ENCODE measurements at places on chromosomes 13 and 19.

DNA sequence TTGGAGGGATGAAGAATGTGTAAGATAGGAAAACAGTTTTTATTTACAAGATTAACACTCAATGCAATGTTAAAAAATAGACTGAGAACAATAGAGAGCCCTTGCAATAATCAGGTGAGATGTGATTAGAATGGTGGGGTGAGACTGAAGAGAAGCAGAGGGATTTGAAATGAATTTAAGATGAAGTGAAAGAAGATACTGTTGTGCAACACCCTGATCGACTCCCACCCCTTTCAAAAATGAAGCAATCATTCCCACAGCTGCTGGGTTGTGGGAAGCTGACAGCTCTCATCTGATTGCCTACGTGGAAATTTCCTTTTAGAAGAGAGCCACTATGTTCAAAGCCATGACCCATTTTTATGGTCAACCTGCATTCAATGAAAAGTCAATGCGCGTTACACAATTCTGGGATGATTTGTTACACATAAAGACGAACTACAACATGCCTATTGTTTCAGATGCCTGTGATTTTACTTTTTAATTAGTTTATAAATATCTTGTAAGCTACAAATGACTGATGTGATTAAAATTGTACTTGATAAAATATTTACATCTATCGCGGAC is 1374.8 kb downstream of the PCDH9 start:
- no peak for DNase-seq

GRCh38 chr19:49863935-49864320 is 3.4 kb downstream of the PNKP start:
- DNase-seq: peak; percentile 37

DNA sequence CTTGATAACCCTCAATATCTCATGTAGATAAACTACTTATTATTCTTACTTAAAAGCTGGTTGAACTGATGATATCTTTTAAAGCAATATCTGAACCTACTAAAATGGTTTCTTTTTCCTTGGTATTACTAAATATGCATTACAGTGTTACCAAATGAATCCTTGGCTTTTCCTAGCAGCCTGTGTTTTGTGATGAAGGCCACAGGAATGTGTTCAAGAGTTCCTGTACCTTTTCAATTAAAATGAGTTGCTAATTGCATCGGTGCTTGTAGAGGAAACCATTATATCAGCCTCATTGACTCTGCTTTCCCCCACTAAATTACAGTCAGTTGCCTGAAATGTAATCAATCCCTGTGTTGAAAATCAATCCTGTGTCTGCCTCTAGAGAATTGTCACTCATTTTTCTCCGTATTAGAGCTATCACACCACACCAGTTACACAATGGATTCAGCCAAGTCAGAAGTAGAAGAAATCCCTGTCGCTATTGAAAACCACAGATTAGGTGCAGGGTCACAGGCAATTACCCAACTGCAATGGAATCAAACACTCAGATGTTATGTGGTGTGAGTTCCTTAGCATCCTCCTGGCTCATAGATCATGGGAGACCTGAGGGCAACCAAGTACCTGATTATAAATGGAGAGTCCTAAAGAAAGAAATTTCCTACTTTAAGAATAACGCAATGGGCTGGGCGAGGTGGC is 13.3 kb downstream of the FAM216B start:
- DNase-seq: no peak

DNA sequence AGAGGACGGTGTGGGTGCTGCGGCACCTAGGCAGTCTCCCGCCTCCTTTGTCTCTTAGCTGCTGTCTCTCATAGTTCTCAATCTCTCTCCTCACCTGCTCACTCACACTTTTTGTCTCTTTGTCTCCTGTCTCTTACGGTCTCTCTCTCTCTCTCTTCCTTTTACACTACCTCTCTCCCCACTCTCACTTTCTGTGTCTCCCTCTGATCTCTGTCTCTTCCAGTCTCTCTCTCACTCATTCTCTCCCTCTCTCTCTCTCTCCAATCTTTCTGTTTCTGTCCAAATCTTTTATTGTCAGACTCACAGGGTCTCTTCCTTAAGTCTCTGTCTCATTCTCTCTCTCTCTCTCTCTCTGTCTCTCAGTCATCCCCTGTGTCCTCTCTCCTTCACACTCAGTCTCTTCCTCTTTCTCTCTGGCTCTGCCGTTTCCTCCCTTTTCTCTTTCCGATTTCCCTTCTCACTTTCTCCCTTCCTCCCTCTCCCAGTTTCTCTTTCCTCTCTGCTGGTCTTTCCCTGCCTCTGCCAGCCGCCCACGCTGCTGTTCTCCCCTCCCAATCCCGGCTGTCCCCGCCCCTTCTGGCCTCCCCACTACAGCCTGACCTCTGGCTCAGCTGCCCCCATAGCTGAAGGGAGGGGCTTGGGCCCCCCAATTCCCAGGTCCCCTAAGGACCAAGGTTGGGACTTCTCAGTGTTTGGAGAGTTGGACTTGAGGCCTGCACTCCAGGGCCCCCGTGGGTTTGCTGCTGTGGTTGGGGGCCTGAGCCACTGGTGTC is at the start of gene PLEKHA4:
Gene PLEKHA4, minus strand, starts transcription at position 504 of the 773 bp plus-strand sequence. CDS start 997 bp downstream, outside the sequence.
- no peak for DNase-seq

DNA sequence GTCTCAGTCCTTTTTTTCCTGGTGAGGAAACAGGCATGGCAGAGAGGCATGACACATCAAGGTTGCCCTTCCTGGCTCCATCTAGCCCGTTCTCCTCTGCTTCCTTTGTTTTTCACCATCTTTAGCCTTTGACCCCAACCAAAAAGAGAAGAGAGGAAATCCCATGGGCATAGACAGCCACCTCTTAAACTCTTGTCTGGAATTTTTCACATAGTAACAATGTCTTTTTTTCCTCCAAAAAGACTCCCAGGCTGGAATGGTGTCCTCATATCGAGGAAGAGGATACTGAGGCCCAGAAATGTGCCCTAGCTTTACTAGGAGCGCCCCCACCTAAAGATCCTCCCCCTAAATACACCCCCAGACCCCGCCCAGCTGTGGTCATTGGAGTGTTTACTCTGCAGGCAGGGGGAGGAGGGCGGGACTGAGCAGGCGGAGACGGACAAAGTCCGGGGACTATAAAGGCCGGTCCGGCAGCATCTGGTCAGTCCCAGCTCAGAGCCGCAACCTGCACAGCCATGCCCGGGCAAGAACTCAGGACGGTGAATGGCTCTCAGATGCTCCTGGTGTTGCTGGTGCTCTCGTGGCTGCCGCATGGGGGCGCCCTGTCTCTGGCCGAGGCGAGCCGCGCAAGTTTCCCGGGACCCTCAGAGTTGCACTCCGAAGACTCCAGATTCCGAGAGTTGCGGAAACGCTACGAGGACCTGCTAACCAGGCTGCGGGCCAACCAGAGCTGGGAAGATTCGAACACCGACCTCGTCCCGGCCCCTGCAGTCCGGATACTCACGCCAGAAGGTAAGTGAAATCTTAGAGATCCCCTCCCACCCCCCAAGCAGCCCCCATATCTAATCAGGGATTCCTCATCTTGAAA is at the start of gene GDF15:
Gene GDF15, plus strand, starts transcription at position 484 of the 868 bp plus-strand sequence. Its CDS starts 32 bp downstream, at position 516.
- DNase-seq: no peak

GRCh38 chr13:75256922-75257321 is 225.0 kb downstream of the TBC1D4 start:
- no peak for DNase-seq

- no peak for DNase-seq
Observed at GRCh38 chr13:60201286-60201685, 37.6 kb upstream of the DIAPH3 start.

- no peak for DNase-seq
Observed at GRCh38 chr13:64553411-64554129, 2676.6 kb downstream of the PCDH9 start.

GRCh38 chr13:103466761-103467160 is 400.5 kb upstream of the SLC10A2 start:
- DNase-seq: no peak

- DNase-seq: no peak
Observed at GRCh38 chr13:49494645-49495044, 1.1 kb upstream of the PHF11 start.

DNA sequence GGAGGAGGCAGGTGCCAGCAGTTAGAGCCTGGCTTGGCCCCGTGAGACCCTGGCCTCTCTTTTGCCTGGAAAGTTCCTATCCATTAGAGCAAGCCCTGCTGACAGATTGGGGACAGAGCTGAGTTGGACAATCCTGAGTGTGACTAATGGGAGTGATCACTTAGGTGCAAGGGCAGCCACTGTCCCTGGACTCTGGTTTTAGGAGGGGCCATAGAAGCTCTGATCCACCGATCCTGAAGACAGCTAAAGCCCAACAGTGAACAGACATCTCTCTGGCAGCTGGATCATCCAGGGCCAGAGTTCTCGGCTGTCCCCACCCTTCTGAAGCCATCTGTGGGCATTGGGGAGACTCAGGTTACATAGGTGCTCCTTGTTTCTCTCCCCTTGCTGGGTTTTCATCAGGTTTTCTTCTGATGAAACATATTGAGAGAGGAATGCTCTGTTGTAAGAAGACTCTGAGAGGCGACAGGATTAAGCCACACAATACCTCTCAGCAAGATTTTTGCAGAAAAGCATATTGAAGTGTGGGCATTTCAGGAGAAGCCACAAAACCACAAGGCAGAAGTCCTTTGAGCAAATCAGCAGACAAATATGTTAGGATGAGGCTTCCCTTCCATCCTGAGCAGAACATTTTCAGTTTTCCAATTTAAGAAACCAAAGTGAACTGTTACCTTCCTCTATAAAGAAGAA is 288.0 kb upstream of the MAB21L1 start:
- DNase-seq: no peak

DNA sequence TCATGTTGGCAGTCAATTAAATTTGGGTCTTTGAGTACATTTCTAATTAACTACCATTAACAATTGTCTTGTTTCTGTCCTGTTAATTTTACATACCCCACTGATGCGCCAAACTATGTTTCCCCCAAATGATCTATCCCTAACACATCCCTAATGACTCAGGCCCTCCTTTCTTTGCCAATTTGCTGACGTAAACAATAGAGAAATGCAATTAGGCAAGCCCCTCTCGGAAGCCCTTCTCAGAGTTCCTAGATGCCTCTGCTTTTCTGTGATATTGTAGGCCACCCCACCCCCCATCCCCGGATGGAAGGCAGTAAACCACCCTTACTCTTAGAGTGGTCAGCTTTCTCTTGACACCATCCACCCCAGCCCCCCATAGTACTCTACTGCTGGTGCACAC is 74.2 kb downstream of the FLT1 start:
- DNase-seq: no peak
